ENCODE measurements at places on chromosomes 7 and 10.
A peak's percentile ranks its signal among the peaks of the same experiment; 100 is the strongest.

DNA sequence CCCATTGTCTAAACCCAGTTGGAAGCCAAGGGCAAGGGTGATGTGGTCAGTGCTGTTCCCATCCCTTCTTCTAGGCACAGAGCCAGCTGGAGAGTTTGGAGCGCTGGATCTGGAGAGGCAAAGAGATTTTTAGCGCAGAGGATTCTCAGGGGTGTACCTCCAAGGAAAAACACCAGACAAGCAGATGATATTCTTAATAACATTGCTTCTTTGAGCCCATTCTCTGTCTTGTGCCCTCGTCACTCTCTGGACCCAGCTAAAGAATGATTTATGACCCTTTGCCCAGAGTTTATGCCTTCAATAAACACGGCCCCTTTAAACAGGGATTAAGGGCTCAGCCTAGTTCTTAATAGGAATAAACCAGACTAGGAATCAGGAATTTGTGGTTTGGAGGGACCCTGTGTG lies 4.7 kb upstream of the HIP1 start:
- DNase-seq = no peak

DNA sequence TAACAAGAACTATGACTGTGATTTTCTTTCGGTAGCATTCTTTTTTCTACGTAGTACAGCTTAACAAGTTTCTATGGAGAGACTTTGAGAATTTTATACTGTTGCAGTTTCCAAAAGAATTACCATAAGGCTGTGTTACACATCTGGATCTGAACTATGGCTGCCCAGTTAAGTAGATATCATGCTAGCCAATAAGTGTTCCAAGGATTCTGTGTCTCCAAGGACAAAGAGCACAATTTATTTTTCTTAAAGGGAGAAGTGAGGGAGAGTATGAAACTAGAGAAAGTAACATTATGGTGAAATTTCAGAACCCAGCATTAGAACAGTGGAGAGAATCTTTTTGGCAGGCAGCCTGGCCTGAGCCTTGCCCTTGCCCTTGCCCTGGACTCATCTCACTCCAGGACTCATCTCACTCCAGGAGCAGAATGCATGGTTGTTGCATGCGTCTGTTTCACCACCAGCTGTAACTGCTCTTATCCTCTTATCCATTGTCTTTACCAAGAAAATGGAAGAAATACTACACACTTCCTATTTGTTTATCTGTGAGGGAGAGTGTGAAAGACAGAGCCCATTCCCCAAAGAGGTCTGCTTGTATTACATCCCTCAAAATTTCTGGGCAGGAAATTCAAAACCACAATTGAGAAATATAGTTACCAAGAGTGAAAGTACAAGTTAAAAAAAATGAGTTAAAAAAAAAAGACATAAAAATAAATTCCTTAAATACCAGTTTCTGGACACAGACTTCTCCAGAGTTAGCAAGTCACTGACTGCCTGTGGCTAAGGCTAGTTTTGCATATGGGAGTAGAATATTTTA lies 1067.5 kb downstream of the NRG3 start:
- no peak for DNase-seq

GRCh38 chr7:95881597-95881996 lies 109.2 kb downstream of the DYNC1I1 start:
- no peak for DNase-seq

- no peak for DNase-seq
These were observed 1.5 kb downstream of the PTPN12 start for GRCh38 chr7:77538281-77539212.

DNA sequence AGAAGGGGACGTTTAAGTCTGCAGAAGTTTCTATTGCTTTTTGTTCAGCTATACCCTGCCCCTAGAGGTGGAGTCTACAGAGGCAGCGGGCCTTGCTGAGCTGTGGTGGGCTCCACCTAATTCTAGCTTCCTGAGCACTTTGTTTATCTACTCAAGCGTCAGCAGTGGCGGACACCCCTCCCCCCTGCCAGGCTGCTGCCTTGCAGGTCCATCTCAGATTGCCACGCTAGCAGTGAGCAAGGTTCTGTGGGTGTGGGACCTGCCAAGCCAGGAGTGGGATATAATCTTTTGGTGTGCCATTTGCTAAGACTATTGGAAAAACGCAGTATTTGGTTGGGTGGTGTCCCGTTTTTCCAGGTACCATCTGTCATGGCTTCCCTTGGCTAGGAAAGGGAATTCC lies 147.3 kb upstream of the PRPS1L1 start:
- no peak for DNase-seq

GRCh38 chr7:75642810-75643486 lies 95.8 kb downstream of the HIP1 start:
- peak; percentile 25 for DNase-seq

GRCh38 chr7:64849250-64849923 lies 53.7 kb upstream of the ZNF273 start:
- DNase-seq = no peak

DNA sequence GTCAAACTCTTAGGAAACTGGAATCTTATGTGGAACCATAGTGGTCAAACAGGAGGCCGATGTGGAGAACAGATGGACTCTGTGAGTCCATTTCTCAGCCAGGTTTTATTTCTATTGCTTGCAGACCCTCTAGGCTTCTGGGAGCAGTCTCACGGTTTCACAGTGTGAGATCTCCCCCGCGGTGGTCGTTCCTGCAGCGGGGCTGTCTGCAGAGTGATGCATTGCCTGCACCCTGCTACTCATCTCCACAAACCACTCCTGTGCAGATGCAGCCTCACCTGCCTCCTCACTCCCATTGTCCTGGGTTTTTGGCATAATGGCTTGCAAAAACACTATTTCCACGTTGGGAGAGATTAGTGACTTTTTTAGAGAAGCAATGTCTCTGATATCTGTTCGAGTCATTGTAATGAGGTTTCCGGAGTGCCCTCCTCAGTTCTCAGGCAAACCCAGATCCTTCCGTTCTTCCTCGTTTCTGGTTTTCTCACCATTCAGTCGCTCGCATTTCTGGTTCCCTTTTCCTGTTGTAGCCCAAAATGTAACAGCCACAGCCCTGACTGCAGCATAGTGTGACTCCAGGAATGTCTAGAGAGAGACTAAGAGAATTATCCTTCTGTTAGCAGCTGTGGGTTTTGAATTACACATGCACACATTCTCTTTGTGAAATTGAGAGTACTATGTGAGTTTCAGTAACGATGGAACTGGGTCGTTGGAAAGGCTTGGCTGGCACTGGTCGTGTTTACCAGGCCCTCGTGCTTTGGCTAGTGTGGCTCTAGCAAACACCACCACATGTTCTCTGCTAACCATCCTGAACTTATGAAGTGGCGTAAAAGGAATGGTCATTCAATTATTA lies 30.2 kb downstream of the ACADSB start:
- DNase-seq = no peak

All from activated CD8-positive, alpha-beta memory T cell treated with anti-CD3 and anti-CD28 coated beads for 1 hour (primary cell).